Stimulated activated CD4-positive, alpha-beta T cell treated with anti-CD3 and anti-CD28 coated beads, Interleukin-4, amount 100 ng/mL, for 1 hour (primary cell): ENCODE measurements at places on chromosomes 4 and X.

DNA sequence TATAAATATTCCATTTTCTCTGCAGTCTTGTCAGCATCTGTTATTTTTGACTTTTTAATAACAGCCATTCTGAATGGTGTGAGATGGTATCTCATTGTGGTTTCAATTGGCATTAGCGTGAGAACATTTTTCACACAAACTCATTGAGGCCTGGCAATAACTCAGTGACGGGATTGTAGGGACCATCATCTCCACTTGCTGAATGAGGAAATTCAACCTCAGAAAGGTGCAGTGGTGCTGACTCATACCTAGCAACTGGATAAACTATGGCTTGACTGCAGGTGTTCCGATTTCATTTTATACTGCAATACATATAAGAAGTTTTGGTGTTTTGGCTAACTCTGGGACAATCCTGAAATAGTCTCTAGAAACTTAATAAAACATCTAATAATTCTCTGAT lies 88.3 kb upstream of the DDIT4L start:
- DNase-seq: no peak

DNA sequence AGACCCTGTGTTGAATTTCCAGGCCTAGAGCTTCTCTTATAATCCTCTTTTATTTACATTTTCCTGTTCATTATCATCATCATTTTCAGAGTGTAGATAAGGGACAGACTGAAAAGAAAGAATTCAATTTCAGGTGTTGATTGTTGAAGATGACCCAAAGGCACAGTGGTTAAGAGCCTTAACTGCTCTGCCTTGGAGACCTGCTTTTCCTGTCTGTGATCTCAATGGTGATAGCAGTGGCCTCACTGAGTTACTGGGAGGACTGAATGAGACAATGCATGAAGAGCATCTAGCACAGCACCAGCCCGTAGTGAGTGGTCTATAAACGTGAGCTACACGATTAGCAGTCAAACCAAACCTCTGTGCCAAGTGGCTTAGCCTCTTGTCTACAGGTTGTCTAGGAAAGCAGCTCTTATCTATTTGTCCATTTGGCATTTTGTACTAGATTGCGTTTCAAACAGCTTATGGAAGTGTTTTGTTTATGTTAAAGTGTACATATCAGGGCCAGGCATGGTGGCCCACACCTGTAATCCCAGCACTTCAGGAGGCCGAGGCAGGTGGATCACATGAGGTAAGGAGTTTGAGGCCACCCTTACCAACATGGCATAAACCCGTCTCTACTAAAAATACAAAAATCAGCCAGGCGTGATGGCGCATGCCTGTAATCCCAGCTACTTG lies 41.5 kb downstream of the SETD7 start:
- DNase-seq: no peak

DNA sequence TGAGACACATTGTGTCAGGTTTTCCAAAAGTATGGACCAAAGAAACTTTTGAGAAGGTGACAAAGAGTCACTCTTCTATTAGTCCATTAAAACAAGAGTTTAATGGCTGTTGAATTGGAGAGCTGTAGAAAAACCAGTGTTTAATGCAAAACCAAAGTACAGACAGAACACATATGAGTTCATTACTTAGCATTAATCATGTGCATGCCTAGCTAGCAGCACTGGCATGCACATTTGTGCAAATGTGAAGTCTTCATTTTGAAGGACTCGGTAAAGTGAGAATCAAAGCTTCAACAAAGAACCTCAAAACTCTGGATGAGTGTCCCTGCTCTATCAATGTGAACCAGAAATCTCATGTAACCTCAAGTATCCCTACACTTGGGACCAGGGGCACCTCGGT lies 256.3 kb upstream of the PPARGC1A start:
- DNase-seq: no peak

GRCh38 chr4:1191621-1192020 lies 19.2 kb upstream of the SPON2 start:
- no peak for DNase-seq

GRCh38 chrX:123357941-123358340 lies 173.9 kb downstream of the GRIA3 start:
- no peak for DNase-seq

GRCh38 chr4:7515390-7515902 lies 80.7 kb upstream of the PSAPL1 start:
- DNase-seq: no peak
